SHP77 (cell line): ENCODE measurements at places on chromosomes 6 and 20.

DNA sequence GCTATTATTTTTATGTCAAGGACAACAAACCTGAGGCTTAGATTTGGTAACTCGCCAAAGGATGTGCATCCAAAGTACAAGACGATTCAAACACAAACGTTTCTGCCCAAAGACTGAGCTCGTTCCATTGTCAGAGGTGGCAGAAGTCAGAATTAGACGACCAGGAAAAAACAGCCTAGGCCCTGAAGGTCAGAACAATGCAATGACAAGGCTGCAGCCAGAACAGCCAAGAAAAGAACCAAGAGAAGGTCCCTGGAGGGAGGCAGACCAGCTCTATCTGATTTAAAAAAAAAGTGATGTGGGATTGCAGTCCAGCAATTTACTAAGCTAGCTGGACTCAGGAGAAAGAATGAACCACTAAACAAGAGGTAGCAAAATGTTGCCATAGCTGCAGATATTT, 54.2 kb downstream of the NCOA7 start:
- no peak for DNase-seq

GRCh38 chr6:100880149-100880852, 828 bp downstream of the ASCC3 start:
- no peak for DNase-seq

DNA sequence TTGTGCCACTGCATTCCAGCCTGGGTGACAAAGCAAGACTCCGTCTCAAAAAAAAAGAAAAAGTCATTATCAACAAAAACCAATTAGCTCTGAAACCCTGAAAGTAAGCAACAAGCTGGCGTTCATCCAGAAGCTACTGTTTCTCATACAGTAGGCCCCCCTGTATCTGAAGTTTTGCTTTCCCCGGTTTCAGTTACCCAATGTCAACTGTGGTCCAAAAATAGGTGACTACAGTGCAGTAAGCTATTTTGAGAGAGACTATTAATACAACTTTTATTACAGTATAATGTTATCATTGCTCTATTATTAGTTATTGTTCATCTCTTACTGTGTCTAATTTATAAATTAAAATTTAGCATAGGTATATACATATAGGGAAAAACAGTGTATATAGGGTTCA, 135.1 kb downstream of the KIF16B start:
- no peak for DNase-seq

- no peak for DNase-seq
Measured at GRCh38 chr6:13147376-13147775, 181.0 kb downstream of the TBC1D7 start.

- peak; percentile 85 for DNase-seq
Measured at GRCh38 chr6:30877419-30878262, 6.7 kb upstream of the DDR1 start.

GRCh38 chr6:80541886-80542285, 435.4 kb downstream of the BCKDHB start:
- no peak for DNase-seq

- no peak for DNase-seq
Measured at GRCh38 chr20:47355489-47356219, 845 bp downstream of the ZMYND8 start.

DNA sequence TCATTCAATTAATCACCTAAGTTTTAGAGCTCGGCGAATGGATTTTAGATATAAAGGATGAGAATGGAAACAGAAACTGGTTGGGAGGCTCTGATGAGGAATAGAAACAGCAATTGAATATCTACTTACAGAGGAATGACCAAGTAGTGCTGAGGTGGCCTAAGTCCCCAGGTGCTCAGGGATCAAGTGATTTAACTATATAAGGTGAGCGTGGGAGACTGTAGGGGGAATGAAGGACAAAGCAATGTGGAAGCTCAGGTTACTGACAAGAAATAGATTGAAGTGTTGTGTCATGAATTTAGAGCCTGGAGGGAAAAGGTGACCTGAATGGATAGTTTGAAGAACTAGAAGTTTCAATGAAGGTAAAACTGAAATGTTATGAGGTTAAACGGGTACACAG, 495.4 kb upstream of the SOX4 start:
- DNase-seq = no peak

DNA sequence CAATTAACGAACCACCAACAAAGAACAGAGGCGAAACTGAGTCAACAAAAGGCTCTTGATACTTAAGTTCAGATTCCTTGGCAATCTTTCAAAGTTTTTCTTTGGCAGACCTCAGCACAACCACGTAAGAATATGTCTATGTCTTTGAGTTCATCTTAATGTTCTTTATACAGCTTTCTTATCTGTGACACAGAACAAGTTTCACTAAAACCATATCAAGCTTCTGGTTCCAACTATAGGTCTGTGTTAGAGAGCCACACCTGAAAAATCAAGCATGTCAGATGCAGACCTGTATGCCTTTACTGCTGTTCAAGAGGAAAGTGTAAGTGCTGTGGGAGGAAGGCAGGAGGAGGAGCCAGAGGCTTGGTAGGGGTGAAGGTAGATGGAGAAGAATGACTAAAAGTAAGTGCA, 271.3 kb downstream of the KHDC1L start:
- no peak for DNase-seq

DNA sequence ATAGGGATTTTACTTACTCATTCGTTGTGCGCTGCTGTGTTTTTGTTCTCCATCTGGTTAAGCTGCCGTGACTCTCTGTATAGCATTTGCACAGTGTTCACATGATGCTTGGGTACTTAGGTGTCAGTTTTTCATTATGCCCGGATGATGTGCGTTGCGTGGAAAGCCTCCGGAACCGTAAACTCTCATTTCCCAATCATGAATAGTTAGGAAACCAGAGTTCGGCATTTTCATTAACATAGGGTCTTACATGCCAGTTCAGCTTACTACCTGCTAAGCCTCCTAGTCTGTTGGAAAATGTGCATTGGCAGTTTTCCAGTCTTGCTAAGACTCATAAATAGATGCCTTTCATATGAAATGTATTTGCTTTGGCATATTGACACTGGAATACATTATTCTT, 483.4 kb upstream of the FLRT3 start:
- peak; percentile 8 for DNase-seq

- DNase-seq = no peak
Measured at GRCh38 chr6:120498711-120499110, 835.6 kb downstream of the TBC1D32 start.

DNA sequence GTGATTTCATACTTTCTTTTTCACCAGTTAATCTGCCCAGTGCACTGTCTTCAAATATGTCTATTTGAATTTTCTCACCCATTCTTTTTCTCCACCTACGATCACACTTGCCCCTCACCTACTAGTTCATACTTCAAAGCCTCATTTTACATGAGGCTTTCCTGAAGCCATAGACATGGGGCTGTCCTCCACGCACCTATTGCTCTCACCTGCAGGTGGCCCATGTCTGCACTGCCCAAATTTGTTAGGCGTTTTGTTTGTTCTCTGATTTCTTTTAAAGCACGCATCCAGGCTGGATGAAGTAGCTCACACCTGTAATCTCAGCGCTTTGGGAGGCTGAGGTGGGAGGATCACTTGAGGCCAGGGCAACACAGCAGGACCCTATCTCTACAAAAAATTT, 106.8 kb upstream of the RIPOR2 start:
- DNase-seq = no peak

DNA sequence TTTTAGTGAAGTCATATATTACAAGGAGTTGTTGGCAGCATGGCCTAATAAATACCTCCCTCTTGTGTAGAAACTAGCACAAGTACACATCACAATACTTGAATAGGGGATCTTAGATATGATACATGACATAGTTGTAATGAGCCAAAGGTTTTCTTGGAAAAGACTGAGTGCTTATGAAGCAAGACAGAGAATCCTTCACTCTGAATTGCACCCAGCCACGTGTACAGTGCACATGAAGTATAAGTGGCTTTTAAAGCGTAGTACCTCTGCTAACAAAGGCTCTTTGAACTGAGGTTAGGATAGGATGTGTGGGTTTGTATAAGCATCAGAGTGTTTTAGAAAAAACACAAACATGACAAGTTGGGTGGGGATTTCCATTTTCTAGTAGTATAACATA, 145.5 kb upstream of the STMND1 start:
- DNase-seq = no peak

GRCh38 chr6:17892097-17892686, 95.2 kb downstream of the KIF13A start:
- DNase-seq = no peak

DNA sequence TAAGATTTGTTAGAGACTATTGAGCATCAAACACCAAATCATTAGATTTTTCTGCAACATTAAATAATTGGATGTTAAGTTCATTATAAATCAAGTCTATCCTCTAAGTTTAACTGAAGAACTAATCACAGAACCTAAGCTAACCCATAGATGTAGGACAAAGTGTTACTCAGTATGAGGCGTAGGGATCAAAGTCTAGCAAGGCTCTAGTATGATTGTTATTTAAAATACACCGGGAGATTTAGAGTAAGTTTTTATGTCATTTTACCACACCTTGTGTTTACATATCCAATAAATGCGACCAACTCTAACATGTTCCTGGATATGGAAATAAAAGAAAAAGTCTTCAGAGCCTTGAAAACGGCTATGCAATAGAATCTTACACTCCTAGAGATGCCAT, 2.6 kb downstream of the ADGB start:
- no peak for DNase-seq

DNA sequence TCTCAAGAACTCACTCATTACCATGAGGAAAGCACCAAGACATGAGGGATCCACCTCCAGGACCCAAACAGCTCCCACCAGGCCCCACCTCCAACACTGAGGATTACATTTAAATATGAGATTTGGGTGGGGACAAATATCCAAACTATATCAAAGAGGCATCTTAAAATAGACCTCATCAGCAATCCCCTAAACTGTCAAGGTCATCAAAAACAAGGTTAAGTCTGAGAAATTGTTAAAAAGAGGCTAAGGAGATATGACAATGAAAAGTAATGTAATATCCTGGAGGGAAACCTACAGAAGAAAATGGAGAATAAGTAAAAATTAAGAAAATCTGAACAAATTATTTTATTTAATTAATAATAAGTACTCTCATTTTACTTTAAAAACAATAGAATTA, 922.3 kb downstream of the HACE1 start:
- no peak for DNase-seq

GRCh38 chr20:48790473-48791003, 37.3 kb downstream of the PREX1 start:
- no peak for DNase-seq

DNA sequence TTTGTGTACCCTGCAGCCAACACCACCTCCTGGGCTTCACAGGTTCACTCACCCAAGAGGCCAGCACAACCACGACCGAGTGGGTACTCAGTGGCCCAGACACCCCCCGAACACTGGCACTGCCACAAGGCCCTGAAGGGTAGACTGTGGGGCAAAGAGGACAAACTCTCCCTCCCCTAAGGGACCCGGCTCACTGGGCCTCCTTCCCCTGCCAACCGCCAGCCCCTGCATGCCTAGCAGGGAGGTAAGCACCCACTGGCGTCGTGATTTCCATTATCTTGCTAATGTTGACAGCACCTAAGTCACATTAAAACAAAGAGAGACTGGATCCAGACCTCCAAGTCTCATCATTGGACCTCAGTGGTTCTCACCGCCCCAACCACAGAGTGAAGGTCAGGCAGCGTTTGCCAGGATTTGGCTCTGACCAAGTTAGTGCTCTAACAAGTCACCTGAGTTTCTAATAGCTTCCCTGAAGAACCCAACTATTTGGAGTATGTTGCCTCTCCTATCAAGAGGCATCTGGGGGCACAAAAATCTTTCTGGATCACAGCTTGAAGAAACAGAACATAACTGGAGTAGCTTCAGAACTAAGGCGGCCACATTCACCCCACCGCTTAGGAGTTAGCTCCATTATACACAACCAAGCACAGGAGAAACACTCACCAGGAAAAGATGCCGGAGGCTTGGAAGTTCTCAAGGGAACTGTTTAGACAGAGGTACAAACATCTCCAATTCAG, 14.0 kb upstream of the APMAP start:
- no peak for DNase-seq

GRCh38 chr20:34875642-34876405, 588 bp upstream of the ACSS2 start:
- DNase-seq = peak; percentile 97

GRCh38 chr20:50405235-50405914, 104.8 kb upstream of the PTPN1 start:
- DNase-seq = no peak

GRCh38 chr6:46419576-46420002, 71.7 kb downstream of the RCAN2 start:
- DNase-seq = peak; percentile 33

DNA sequence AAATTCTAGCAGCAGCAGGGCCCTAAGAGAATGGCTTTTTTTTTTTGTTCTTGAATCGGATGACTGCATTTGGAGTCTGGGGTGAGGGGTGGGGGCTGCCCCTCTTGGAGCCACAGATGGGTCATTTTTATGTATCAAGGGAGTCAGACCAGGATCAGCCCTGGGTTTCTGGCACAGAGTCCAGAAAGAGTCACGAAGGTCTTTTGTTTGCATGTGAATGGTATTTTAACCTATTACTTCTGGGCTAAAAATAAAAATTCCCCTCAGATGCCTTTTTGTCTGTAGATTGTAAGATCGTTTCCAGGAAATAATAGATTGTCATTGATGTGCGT, 72.5 kb downstream of the PHACTR3 start:
- no peak for DNase-seq

DNA sequence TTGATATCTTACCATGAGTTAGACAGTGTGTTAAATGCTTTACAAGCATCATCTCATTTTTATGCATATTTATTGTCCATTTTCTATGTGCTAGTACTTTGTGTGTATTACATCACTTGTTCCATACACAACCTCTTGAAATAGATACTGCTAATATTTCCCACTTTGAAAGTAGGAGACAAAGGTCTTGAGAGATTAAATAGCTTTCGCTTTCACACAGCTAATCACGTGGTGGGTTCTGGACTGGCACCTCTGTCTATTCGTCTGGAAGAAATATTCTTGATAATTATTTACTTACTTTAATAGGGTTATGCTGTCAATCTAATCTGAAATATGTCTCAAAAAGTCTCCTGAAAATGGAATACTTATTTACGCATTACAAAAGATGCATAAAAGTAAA, 30.2 kb downstream of the EPHA7 start:
- no peak for DNase-seq
